ENCODE measurements at places on chromosomes 2 and 18.

DNA sequence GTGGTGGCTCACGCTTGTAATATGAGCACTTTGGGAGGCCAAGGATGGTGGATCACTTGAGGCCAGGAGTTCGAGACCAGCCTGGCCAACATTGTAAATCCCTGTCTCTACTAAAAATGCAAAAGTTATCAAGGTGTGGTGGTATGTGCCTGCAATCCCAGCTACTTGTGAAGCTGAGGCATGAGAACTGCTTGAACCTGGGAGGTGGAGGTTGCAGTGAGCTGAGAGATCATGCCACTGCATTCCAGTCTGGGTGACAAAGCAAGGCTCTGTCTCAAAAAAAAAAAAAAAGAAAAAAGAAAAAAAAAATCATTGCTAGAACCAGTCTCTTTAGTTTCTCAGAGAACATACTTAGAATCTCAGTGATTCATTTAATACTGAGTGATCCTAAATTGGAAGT is 217.1 kb downstream of the DYM start:
- peak; percentile 18 for DNase-seq

- peak; percentile 68 for DNase-seq
Observed at GRCh38 chr2:85584354-85584856, at the start of gene VAMP5. VAMP5 (plus strand) TSS chr2:85584431; CDS start chr2:85584491, 60 bp downstream.

DNA sequence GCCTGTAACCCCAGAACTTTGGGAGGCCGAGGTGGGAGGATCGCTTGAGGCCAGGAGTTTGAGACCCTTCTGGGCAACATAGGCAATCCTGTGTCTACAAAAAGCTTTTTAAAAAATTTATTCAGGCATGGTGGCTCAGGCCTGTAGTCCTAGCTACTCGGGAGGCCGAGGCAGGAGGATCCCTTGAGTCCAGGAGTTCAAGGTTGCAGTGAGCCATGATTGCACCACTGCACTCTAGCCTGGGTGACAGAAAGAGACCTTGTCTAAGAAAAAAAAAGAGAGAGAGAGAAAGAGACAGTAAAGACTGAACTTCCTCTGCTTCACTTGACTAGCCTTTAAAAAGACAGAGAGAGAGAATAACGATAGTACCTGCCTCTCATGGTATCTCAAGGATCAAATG is 62.4 kb downstream of the INPP5D start:
- DNase-seq, result no peak

- DNase-seq, result no peak
Observed at GRCh38 chr2:174691201-174691779, 73.0 kb downstream of the CHRNA1 start.

GRCh38 chr2:169573974-169574299 is 272 bp upstream of the FASTKD1 start:
- DNase-seq, result no peak

GRCh38 chr2:42961385-42961811 is 169.0 kb upstream of the HAAO start:
- DNase-seq, result no peak

DNA sequence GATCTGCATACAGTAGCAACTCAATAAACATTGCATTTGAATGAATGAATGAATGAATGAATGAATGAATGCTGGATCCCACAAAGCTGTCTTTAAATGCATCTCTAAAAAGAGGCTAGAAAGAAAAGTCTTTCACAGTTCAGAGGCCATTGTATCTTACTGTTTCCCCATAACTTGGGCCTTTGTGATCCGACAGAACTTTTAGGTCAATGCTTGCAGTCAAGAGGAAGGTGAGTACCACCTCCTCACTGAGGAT is 119.9 kb upstream of the COPS8 start:
- DNase-seq, result no peak

DNA sequence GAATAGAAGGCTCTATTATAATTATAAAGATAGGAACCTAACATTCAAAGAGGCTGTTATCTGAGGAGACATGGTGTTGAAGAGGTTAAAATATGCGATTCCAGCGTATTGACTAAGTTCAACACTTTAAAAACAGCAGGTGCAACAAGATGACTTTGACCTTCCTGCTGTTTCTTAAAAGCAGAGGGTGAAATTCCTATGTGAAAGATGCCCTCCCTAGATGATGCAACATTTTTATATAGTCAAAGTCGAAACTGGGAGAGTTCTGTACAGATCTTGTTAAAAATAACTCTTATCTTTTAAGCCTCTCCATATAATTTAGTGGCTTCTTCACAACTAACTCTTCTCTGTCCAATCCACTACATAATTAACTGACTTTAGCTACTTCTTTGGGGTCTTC is 4.4 kb upstream of the ACKR3 start:
- DNase-seq, result no peak

- DNase-seq, result no peak
Observed at GRCh38 chr2:224930124-224930523, 112.1 kb downstream of the DOCK10 start.

DNA sequence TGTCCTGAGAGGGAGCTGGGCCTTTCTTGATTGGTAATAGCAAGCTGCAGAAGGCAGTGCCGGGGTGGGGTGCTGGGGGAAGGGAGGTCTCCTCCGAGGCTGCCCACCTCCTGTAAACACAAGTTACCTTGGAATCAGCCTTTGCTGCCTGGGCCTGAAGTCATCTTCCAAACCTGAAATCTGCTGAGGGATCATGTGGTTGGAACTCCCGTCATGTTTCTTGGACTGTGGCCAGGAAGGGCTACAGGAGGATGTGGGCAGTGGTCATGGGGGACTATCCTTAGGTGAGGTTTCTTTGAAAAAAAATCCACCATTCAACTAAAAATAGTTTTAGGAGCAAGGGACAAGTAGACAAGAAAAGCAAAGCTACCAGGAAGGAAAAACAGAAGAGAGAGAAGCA is 74.2 kb downstream of the CDK15 start:
- peak; percentile 54 for DNase-seq

DNA sequence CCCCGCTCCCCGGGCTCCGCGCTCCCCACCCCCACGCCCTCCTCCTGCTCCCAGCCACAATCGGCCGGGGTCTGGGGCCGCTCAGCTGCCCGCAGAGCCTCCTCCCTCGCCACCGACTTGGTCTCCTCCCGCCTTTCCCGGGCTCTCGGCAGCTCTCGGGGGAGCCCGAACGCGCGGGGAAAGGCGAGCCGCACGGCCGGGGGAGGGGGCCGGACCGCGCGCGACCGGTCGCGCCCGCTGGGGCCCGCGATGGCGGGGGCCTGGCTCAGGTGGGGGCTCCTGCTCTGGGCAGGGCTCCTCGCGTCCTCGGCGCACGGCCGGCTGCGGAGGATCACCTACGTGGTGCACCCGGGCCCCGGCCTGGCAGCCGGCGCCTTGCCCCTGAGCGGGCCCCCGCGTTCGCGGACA is 327 bp downstream of the LTBP1 start:
- DNase-seq, result peak; percentile 43

DNA sequence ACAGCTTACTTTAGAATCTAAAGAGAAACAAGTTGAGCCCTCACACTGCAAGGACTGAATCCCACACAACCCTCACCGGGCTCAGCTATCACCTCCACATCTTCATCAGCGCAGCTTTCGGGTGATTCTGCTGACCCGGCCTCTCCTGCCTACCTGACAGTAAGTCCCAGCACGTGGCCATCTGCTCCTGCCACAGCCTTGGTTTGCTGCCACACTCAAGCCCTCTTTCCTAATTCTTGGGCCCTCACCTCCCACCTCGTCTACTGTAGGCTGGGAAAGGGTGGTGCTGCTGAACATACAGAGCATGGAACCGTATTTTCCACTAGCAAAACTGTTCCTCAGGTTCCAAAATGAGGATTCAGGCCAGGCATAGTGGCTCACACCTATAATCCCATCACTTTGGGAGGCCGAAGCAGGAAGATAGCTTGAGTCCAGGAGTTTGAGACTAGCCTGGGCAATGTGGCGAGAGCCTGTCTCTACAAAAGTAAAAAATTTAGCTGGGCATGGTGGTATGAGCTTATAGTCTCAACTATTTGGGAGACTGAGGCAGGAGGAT is 55.3 kb upstream of the HAAO start:
- DNase-seq, result no peak

- no peak for DNase-seq
Observed at GRCh38 chr18:47737956-47738355, 192.5 kb downstream of the SMAD2 start.

GRCh38 chr2:20650393-20650876 is 463 bp downstream of the HS1BP3 start:
- DNase-seq, result peak; percentile 83

GRCh38 chr2:32357318-32358110 is 691 bp downstream of the BIRC6 start:
- DNase-seq, result peak; percentile 63

DNA sequence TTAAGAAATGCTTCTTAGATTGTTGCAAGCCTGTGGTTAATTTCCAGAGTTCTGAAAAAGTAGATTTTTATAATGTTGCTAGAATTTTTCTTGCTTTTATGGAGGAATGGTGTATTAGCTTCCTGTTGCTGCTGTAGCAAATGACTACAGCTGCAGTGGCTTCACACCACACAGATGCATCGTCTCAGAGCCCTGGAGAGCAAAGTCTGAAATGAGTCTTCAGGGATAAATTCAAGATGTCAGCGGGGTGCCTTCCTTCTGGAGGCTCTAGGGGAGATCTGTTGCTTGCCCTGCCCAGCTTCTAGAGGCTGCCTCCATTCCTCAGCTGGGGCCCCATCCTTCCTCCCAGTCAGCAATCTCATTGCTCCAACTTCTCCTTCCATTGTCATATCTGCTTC is 187.8 kb downstream of the ZNF516 start:
- no peak for DNase-seq

DNA sequence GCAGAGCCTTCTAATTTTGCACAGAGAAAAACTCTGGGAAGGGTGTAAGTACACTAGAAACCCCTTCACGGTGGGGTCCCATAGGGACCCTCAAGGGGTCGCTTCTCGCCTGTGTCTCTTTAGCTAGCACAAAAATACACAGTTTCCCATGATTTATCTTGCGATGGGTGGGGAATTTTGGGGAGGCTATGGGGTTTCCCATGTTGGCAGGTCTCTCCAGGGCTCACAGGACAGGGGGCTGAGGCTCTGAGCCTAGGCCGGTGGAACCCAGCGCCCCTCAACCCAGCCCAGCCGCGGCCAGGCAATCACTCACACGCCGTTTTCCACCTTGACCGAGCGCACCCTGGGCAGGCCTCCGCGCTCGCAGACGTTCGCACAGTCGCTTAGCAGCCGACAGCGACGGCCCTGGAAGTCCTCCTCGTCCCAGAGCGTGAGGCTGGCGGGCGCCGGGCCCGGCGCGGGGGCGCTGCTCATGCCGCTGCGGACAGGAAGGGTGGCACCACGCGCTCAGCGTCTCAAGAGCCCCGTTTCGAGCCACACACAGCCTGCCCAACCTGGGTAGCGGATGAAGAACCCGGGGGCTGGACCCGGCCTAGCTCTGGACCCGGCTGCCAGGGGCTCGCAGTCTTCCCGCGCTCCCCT is 398 bp downstream of the CRYBA2 start:
- peak; percentile 34 for DNase-seq

DNA sequence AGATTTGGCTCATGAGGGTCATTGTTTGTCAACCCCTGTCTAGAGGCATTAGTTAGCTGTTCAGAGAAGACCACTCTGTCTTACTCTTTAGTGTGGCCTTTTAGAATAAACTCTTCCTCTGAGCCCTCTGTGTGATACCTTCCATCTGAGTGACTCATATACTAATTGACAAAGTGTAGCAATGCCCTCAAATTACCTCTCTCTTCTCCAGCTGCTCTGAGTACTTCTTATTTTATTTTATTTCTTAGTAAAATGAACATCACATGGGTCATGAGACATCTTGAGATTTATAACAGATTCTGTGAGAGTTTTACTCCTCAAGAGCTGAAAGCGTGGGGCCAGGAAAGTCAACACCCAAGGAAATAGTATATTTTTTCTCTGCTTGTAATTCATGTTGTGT is 67.4 kb downstream of the KCTD18 start:
- peak; percentile 85 for DNase-seq

- peak; percentile 6 for DNase-seq
Observed at GRCh38 chr2:215059724-215060123, 78.7 kb downstream of the ABCA12 start.

DNA sequence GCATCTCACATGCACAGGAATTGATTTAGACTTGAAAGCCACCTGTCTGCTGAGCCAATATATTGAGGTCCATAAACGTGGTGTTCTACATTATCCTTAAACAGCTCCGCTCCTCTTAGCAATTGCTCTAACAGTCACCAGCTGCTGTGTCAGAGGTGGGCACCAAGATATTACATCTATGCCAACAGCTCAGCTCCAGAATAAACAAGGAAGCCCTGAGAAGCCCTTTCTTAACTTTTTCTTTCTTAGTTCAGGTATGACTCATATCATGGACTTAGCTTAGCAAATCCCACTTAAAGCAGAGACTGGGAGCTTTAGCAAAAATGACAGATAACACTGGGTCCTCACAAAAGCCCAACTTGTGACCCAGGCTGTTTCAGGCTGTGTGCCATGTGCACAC is 436.6 kb downstream of the IRS1 start:
- DNase-seq, result peak; percentile 59

GRCh38 chr18:59833785-59834184 is 66.0 kb upstream of the PMAIP1 start:
- no peak for DNase-seq

GRCh38 chr2:191443446-191443845 is 198.2 kb downstream of the MYO1B start:
- DNase-seq, result no peak

DNA sequence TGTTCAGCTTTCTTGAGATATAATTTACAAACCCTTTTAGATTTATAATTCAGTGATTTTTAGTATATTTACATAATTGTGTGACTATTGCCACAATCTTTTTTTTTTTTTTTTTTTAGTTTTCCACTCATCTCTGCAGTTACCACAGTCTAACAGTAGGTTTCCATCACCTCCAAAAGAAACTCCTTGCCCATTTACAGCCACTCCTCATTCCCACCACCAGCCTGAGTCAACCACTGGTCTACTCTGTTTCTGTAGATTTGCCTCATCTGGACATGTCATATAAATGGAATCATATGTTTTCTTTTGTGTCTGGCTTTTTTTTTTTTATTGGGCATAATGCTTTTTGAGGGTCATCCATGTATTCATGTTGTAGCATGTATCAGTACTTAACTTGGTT is 16.1 kb downstream of the MTX2 start:
- peak; percentile 71 for DNase-seq

GRCh38 chr2:43019536-43020183 is 206.7 kb downstream of the ZFP36L2 start:
- DNase-seq, result no peak

- DNase-seq, result peak; percentile 79
Observed at GRCh38 chr2:133390156-133390555, 178.1 kb downstream of the NCKAP5 start.

- DNase-seq, result no peak
Observed at GRCh38 chr2:15145919-15146318, 415.2 kb downstream of the NBAS start.

- no peak for DNase-seq
Observed at GRCh38 chr2:149899390-149899789, 311.8 kb upstream of the MMADHC start.

DNA sequence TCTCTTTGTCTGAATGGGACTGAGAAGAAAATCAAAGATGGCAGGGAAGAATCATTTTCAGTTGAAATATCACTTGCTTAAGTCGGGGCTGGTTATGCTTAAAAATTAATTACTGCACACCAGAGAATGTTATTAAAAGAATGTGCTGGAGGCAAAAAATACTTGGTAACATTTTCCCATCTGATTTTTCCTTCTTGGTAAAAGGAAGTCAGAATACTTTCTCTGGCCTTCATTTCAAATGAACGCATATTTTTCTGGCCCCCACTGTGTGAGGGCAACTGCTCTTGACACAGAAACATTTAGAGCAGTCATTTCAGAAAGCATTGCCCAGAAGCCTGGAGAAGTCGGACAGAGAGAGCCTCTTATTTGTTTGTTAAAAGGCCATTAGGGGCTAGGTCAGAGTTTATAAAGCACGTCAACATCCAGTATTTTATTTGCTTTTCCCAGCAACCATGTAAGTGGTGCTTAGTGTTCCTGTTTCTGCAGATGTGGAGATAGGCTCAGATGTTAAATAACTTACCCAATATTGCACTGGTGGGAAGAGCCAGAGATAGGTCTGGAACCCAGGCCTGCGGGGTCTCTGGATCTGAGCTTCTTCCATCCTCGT is 32.9 kb upstream of the LYPD6B start:
- DNase-seq, result no peak
